NAMALWA (cell line): ENCODE measurements at places on chromosomes 3 and 15.
A peak's percentile ranks its signal among the peaks of the same experiment; 100 is the strongest.

DNA sequence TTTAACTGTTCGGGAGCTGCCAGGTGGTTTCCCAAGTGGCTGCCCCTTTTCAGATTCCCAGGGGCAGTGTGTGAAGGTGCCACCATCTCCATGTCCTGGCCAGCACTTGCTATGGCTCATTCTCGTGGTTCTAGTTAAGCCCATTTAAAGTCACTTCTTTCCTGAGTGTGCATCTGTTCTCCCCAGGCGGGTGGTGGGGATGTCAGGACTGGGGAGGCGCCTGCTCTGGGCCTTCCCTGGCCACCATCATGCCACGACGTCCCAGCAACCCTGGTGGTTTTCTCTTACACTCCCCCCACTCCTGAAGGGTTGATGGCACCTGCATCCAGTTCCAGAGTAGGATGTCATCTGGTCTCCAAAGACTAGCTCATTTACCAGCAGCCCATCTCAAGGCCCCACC lies 56.8 kb upstream of the TAMM41 start:
- no peak for DNase-seq

- DNase-seq = no peak
These were observed 34.1 kb upstream of the SMAD3 start for GRCh38 chr15:67031331-67031730.

GRCh38 chr15:56286213-56286612 lies 42.5 kb upstream of the RFX7 start:
- DNase-seq = peak; percentile 41

DNA sequence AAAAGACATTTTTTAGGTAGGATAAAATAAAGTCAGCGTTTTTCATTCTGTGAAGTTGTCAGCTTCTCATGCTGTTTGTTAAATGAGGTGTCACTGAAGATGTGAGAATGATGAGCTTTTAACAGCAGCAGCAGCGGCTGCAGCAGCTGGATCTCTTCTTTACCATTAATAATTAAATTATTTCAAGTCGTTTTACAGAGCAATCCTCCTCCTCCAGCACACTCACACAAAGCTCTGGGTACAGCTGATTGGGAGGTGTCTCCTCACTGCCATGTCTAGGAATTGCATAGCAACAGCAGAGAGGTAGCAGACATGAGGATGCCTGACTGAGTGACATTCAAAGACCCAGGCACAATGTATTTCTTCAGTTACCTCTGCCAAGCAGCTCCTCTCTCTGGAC lies 46.7 kb upstream of the PLAAT1 start:
- DNase-seq = no peak

- DNase-seq = no peak
These were observed 255.4 kb upstream of the ARPP21 start for GRCh38 chr3:35383719-35384555.

GRCh38 chr15:99305761-99306505 lies 54.7 kb downstream of the LRRC28 start:
- no peak for DNase-seq

GRCh38 chr15:69637818-69638217 lies 185.2 kb downstream of the RPLP1 start:
- no peak for DNase-seq

- peak; percentile 7 for DNase-seq
These were observed 5.4 kb downstream of the TKT start for GRCh38 chr3:53250453-53250852.

GRCh38 chr3:71709908-71710511 lies 15.2 kb downstream of the EIF4E3 start:
- no peak for DNase-seq

- DNase-seq = no peak
These were observed 9.4 kb downstream of the SEMA3G start for GRCh38 chr3:52435246-52436101.

DNA sequence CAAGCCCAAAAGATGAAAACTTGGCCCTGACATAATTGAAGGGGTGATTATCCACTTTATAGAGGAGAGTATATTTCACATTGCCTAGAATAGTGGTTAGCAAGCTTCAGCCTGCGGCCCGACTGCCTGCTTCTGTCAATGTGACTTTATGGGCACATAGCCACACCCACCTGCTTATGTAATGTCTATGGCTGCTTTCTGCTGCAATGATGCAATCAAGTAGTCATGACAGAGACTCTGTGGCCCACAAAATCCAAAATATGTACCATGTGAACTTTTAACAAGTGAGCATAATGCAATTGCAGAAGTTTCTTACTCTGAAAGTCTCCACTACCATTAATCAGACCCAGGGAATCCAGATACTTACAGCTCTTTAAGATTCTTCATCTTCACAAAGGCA lies 103.1 kb downstream of the LRIG1 start:
- no peak for DNase-seq

- DNase-seq = no peak
These were observed 46.5 kb downstream of the RPN1 start for GRCh38 chr3:128603811-128604775.

DNA sequence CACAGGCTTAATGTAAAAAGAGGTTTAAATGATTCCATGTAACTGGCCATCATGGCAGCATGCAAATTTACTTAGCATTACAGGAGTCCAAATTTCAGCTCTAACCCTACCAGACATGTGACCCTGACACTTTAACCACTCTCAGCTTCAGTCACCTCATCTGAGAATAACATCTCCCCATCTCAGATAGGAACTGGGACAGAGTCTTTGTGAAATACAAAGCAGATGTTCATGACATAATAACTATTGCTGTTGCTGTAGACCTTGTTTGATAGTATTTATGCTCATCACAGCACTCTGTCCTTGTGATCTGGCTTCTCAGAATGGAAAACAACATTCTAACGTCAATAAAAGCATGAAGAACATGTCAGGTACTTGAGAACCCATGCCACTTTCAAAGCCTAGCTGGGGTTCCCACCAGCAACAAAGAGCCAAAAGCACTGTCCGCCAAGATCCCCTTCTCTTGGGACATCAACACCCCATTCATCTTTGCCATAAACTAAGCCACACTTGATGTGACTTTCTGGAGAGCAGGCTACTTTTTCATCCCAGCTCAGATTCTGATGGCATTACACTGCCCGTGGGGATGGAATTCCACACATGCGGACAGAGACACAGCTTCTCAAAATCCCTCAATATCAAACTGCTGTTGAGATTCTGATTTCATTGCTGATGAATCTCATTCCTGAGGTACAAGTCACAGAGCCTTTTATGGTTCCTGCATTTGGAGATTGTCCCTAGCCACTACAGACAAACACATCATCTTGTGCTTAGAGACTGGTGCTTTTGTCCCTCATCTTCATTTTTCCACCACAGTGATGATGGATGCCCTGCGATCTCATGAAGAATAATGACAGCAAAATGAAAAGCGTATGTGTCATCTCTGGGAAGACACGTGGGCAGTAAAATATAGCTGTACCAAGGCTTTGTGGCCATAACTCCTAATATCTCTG lies 202.7 kb downstream of the TNIK start:
- DNase-seq = no peak

GRCh38 chr3:79726786-79727185 lies 41.0 kb downstream of the ROBO1 start:
- DNase-seq = no peak

DNA sequence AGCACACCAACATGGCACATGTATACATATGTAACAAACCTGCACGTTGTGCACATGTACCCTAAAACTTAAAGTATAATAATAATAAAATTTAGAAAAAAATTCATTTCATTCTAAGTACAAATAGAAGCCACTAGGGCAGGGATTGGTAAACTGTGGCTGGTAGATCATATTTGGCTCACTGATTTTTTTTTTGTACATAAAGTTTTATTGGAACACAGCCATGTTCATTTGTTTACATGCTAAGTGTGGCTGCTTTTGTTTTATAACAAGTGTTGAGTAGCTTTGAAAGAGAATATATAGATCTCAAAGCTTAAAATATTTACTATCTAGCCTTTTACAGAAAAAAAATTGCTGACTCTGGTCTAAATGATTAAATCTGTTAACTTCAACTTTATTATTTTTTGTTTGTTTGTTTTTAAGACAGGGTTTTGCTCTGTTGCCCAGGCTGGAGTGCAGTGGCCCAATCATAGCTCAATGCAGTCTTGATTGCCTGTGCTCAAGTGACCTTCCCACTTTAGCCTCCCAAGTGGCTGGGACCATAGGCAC lies 32.8 kb downstream of the SLC30A4 start:
- no peak for DNase-seq

DNA sequence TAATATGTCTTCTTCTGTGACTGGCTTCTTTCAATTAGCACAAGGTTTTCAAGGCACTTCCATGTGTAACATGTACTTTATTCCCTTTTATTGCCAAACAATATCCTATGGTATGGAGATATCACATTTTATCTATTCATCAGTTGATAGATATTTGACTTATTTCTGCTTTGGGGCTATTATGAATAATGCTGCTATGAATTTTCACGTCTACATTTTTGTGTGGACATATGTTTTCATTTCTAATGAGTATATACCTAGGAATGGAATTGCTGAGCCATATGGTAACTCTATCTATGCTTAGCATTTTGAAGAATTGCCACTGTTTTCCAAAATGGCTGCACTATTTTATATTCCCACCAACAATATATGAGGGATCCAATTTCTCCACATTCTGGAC lies 3.6 kb upstream of the AGTR1 start:
- no peak for DNase-seq
